ENCODE measurements at places on chromosomes 6 and 20.

DNA sequence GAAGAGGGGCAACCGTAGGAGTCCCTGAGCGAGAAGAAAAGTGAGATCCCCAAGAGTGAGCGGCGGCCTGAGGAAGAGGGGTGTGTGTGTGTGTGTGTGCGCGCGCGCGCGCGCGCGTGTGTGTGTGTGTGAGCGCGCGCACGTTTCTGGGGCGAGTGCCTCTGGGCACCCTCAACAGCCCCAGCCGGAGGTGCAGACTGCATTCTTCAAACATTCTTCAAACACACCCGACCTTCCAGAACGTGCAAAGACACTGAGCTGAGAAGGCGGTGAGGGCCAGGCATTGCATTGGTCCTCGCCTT is 76.2 kb upstream of the FOXP4 start:
- no peak for DNase-seq

GRCh38 chr20:20744170-20744725 is 31.8 kb upstream of the RALGAPA2 start:
- no peak for DNase-seq

- DNase-seq, result no peak
These were observed 155.2 kb downstream of the TINAG start for GRCh38 chr6:54463354-54464024.

GRCh38 chr6:71179249-71179885 is 109.2 kb upstream of the OGFRL1 start:
- DNase-seq, result no peak

GRCh38 chr6:36546308-36546919 is 865 bp downstream of the STK38 start:
- peak; percentile 23 for DNase-seq

- no peak for DNase-seq
These were observed 60.0 kb upstream of the KIF13A start for GRCh38 chr6:18047406-18047805.

- DNase-seq, result no peak
These were observed 470.3 kb upstream of the JARID2 start for GRCh38 chr6:14775528-14775927.

DNA sequence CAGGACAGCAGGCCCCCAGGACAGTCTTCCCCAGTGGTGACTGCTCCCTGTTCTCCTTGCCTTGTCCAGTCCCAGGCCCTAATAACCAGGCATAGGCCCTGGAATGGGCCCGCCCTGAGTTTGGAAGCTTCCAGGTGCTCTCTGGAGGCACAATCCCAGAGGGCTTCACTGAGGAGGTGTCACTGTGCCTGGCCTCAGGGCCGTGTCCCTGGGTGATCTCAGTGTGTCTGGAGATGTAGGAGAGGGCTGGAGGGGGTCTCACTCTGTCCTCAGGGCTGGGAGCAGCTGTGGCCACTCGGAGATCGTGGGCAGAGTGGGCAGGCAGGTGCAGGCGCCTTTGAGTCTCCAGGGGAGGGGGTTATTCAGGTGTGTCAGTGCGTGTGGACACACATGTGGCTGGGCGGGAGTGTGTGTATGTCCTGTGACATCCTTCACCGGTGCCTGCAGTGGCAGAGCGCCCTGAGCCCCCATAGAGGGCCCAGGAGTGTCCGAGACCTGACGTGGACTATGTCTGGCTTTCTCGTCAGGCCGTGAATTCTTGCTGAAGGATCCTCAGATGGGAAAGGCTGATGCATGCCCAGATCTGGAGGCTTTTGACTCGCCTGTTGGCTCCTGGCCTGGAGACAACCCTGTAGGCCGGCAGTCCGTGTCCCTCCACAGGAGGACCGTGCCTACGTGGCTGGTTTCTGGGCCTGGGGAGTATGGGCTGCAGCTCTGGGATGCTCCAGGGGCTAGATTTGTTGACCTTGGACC is 5.5 kb upstream of the NPBWR2 start:
- no peak for DNase-seq

- DNase-seq, result no peak
These were observed 160.1 kb upstream of the BEND3 start for GRCh38 chr6:107275330-107275865.

- no peak for DNase-seq
These were observed 228.1 kb upstream of the CEP162 start for GRCh38 chr6:84455511-84456029.

DNA sequence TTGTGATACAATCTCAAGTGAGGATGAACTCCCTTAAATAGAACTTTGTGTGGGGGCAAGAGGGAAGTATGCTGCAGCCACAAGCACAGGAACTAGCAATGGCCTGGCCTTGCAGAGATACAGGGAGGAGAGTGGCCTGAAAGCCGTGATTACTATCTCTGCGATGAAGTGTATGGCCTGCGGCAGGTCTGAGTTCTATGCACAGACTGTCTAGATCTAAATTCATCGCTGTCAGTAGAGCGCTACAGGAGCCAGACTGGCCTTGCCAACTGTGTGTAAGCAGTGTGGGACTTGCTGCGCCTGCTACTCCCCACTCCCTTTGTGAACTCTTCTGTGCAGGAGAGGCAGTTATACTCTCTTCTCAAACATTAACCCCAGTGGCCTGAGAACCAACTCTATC is 997.0 kb downstream of the GRIK2 start:
- DNase-seq, result no peak

DNA sequence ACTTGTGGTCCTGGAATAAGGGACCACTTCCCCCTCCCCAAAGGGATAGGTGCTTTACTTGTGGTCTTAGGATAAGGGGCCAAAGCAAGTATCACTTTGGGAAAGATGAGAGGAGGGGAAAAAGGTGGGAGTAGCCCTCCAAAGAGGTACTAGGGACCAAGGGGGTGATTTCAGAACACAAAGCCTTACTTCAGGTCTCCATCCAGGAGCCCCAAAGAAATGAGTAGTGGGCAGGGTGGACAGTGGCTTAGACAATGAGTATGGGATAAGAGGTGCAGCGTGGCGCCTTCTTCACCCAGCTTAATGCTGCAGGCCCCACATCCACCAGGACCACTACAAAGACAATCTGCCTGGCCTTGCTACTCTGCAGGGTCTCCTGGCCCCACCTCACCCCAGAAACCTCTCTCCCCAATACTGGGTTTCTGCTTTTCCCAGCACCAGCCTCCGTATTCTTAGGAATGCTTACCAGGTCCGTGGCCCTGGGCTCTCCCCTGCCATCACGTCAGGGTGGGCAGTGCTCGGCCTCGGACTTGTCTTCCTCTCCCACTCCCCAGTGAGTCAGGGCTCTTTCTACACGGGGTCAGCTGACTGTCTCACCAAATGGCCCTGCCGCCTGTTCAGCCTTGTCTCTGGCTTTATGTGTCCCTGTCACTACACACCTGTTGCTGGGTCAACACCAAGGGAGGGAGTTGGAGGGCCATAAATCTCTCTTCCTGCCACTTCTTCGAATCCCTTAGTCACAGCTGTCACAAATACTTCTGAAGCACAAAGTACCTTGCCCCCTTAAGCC is 3.1 kb downstream of the NNAT start:
- DNase-seq, result no peak

Data from MM.1S (cell line).